ENCODE measurements at places on chromosomes 2 and 18. TPM values are rescaled to one million over a fixed set of nuclear protein-coding genes. Genes with fewer than 3 reads are reported as not detected.

- no peak for DNase-seq
These were observed 74.5 kb upstream of the NCKAP5 start for GRCh38 chr2:133642791-133643191.

- DNase-seq, result no peak
These were observed at the start of gene HDAC4 for GRCh38 chr2:239400596-239401066. HDAC4 (minus strand) TSS chr2:239401020; CDS start chr2:239352699, 48,321 bp downstream.

DNA sequence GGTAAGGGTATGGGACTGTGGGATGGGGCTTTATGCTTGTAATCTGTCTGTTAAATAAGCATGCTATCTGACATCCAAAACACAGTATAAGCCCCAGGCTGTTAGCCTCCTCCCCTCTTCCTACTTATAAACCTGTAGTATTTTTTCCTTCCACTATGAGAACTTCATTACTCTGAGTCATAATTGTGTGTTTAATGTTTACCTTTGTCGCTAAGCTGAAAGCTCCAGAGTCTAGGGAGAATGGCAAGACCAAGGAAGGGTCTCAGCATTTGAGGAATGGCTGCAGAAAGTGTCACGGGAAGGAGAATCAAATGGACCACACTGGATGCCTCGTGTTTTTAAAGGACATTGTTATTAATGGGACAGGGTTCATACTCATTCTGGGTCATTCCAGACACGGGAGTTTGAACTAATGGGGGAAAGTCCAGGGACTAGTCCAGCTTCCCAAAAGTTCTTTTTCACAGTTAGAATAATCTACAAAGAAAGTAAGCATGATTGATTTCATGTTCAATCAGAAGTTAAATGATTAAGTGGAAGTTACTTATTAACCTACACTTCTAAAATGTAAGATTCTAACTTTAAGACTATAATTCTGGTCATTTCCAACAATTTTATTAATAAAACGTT, 292.2 kb downstream of the AFF3 start:
- no peak for DNase-seq

- DNase-seq, result no peak
These were observed 3.1 kb downstream of the DNAH6 start for GRCh38 chr2:84519332-84519957.

GRCh38 chr2:14773696-14774095, 141.2 kb downstream of the LRATD1 start:
- DNase-seq, result no peak

- no peak for DNase-seq
These were observed 59.2 kb upstream of the PEX13 start for GRCh38 chr2:60958361-60958760.

The ABCG8 gene
- not detected for total RNA-seq

The ZBTB14 gene
- 9.0 TPM for total RNA-seq

All from left ventricle myocardium inferior (tissue), 1 donor.